ENCODE measurements at places on chromosomes 13 and 19.

GRCh38 chr19:46490774-46491173 lies 4.9 kb downstream of the PNMA8B start:
- no peak overlapping the region for H3K4me3 ChIP-seq
- no peak for DNase-seq
- H3K4me1 ChIP-seq = no peaks in the 10 kb centered on the region

- H3K27me3 ChIP-seq = peaks cover 19% of the 10 kb centered on the region
- H3K36me3 ChIP-seq = no peaks in the 10 kb centered on the region
- no peak overlapping the region for H3K27ac ChIP-seq
- no peak for DNase-seq
- no peak overlapping the region for H3K4me3 ChIP-seq
- H3K4me1 ChIP-seq = peaks cover 12% of the 10 kb centered on the region
These were observed 2.1 kb downstream of the ATP12A start for GRCh38 chr13:24682353-24682752.

DNA sequence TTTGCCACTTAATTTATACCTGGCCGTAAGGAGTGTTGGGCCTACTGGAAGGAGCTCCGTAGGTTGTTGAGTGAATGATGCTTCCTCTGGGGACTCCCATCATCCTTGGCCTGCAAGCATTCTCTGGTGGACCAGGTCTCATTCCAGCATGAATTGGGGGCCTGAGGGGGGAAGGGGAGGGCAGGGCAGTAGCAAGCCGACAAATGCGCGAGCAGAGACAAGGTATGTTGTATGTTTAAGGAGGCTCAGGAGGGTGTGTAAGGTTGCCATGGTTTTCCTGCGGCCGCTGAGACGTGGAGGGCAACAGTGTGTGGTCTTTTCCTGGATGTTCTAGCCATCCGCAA lies 749 bp downstream of the ZNF264 start:
- no peak for DNase-seq
- H3K27ac ChIP-seq = peak overlapping the region; percentile 85
- H3K27me3 ChIP-seq = no peaks in the 10 kb centered on the region
- H3K4me1 ChIP-seq = peaks cover 30% of the 10 kb centered on the region
- H3K36me3 ChIP-seq = peaks cover 8% of the 10 kb centered on the region

DNA sequence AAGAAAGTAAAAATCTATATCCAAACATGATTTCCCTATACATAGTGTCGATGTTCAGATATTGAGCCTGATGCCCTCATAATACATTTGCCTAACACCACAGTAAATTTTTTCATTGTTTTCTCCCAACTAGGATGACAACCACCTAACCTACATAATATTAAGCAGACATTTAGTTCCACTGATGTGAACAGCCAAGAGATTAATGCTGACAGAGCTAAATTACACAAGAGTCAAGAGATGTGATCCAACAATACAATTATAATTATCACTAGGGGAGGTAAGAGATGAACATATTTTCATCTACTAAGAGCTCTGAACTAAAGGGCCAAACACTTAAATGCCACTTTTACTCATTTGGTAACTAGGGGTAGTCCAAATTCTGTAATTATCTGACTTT lies 145.9 kb downstream of the DACH1 start:
- no peak overlapping the region for H3K4me3 ChIP-seq
- no peaks in the 10 kb centered on the region for H3K36me3 ChIP-seq

GRCh38 chr13:58823701-58824100 lies 1192.2 kb downstream of the PCDH17 start:
- no peak overlapping the region for H3K27ac ChIP-seq
- H3K4me3 ChIP-seq = no peak overlapping the region
- H3K4me1 ChIP-seq = no peaks in the 10 kb centered on the region

DNA sequence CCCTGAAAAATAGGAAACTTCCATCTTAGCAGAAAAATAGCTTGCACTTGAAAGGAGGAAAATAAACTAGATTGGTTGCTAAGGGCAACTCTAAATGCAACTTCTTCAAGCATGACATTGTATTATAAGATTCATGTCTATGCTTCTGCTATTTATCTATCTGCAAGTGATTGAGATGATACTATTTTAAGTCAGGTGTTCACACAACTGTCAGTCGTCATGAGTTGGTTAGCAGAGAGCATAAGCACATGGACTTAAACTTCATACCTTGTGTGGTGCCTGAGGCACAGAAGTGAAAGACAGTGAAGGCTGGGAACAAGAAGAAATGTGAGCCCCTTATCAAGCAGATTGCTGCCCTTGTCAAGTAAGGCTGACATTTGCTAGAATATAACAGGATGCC lies 82.9 kb downstream of the SLITRK5 start:
- H3K27ac ChIP-seq = no peak overlapping the region
- DNase-seq = no peak
- no peaks in the 10 kb centered on the region for H3K36me3 ChIP-seq
- no peaks in the 10 kb centered on the region for H3K27me3 ChIP-seq
- no peak overlapping the region for H3K4me3 ChIP-seq

DNA sequence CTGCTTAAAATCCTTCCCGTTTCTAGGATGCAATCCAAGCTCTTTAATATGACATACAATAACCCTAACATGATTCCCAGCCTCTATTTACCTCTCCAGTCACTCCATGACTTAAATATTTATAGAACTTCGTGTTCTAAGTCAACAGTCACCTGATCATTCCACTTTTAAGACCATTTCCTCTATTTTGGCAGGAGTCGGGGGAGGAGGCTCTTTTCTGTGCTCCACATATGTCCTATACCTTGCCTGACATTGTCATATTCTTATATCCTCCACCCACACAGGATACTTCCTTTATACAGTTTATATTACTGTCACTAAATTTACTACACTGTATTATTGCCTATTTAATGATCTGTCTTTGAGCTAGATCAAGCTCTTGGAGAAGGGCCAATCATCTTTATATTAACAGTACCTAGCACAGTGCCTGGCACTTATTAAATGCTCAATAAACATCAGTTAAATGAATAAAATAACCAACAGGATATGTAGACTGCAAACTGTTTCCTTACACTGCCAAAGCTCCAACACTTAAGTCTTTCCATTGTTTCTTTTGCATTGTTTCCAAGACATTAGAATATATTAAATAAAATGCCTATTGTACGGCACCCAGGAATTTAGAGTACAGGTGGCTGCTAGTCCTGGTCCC lies 2.7 kb downstream of the ARGLU1 start:
- peaks cover 64% of the 10 kb centered on the region for H3K4me1 ChIP-seq
- DNase-seq = no peak
- peak overlapping the region; percentile 68 for H3K4me3 ChIP-seq
- H3K27ac ChIP-seq = peak overlapping the region; percentile 99

DNA sequence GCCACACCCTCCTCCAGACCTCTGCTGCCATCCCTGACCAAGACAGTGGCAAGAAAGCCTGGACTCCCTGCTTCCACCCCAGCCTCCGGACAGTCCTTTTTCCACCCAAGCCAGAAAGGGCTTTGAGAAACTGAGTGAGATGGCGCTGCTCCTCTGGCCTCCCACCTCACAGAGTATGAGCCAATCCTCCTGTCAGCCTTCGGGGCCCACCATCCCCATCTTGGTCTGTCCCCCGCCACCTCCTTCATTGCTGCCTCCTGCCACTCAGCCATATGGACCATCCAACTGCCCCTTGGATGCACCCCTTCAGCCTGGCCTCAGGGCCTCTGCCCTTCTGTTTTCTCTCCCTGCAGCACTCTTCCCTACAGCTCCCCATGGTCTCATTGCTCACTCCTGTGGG lies 125.7 kb downstream of the CRYL1 start:
- H3K27me3 ChIP-seq = no peaks in the 10 kb centered on the region
- H3K4me1 ChIP-seq = no peaks in the 10 kb centered on the region
- H3K36me3 ChIP-seq = no peaks in the 10 kb centered on the region
- H3K4me3 ChIP-seq = no peak overlapping the region
- no peak for DNase-seq
- no peak overlapping the region for H3K27ac ChIP-seq

- no peak for DNase-seq
- H3K4me3 ChIP-seq = no peak overlapping the region
- H3K27me3 ChIP-seq = no peaks in the 10 kb centered on the region
These were observed 35.3 kb downstream of the RGCC start for GRCh38 chr13:41492432-41493260.

DNA sequence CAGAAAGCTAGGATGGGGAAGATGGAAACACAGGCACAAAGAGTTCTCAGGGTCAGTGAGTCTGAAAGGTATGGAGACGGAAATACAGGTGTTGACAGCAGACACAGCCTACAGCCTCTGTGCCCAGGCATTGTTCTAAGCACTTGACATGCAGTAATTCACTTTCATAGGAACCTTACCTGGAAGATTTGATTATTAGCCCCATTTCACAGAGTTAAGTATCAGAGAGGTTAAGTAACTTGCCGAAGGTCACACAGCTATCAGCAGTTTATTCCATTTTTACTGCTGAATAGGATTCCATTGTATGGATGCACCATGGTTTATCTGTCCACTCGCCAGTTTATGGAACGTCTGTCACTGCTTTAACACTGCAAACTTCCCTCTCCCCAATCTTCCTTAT lies 13.2 kb downstream of the KLK4 start:
- H3K4me1 ChIP-seq = no peaks in the 10 kb centered on the region
- no peak overlapping the region for H3K27ac ChIP-seq
- no peak for DNase-seq
- H3K36me3 ChIP-seq = no peaks in the 10 kb centered on the region
- H3K27me3 ChIP-seq = no peaks in the 10 kb centered on the region
- H3K4me3 ChIP-seq = no peak overlapping the region

DNA sequence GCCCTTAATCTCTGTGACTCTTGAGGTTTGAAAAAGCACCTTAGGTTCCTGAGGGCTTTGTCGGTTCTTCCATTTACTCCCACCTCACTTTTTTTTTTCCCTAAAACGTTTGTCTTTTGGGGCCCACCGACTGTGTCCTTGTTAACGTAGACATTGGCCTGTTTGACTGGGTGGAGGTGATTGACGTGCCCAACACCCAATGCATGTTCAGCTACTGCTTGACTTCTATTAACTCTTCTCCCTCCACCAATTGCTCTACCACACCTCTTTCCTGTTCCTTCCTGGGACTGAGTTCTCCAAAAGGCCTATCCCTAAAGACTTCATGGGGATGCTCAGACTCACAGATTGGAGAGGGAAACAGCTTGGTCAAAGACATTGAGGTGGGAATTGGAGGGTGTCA lies 17.3 kb downstream of the CKM start:
- no peaks in the 10 kb centered on the region for H3K36me3 ChIP-seq
- DNase-seq = no peak
- peaks cover 7% of the 10 kb centered on the region for H3K4me1 ChIP-seq
- no peak overlapping the region for H3K27ac ChIP-seq

GRCh38 chr13:113825841-113826240 lies 38.0 kb downstream of the GAS6 start:
- H3K4me1 ChIP-seq = no peaks in the 10 kb centered on the region
- no peaks in the 10 kb centered on the region for H3K27me3 ChIP-seq
- H3K4me3 ChIP-seq = no peak overlapping the region
- DNase-seq = no peak
- H3K36me3 ChIP-seq = peaks cover 16% of the 10 kb centered on the region

DNA sequence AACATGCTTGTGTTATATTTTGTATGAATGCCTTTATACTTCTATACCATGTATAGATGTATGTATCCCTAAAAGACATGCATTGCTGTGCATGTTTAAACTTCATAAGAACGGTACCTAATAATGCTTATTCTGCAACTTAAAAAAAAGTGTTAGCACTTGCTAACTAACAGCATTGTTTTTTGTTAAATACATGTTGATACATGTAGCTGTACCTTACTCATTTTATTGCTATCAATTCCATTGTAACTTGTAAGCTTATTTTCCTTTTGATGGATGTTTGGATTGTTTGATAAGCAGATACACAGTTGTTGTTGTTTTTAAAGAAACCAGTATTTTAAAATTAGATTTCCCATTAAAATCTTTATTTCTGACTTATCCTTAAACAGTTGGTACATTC lies 53.8 kb downstream of the CDK8 start:
- H3K27me3 ChIP-seq = no peaks in the 10 kb centered on the region
- H3K4me3 ChIP-seq = no peak overlapping the region
- H3K36me3 ChIP-seq = no peaks in the 10 kb centered on the region
- peaks cover 34% of the 10 kb centered on the region for H3K4me1 ChIP-seq

- no peak overlapping the region for H3K27ac ChIP-seq
- H3K4me3 ChIP-seq = no peak overlapping the region
- H3K4me1 ChIP-seq = no peaks in the 10 kb centered on the region
- H3K27me3 ChIP-seq = no peaks in the 10 kb centered on the region
These were observed 72.9 kb downstream of the SHISA2 start for GRCh38 chr13:25978961-25979360.

GRCh38 chr13:59495936-59496512 lies 667.7 kb downstream of the DIAPH3 start:
- H3K27ac ChIP-seq = no peak overlapping the region
- no peaks in the 10 kb centered on the region for H3K27me3 ChIP-seq
- DNase-seq = no peak
- no peak overlapping the region for H3K4me3 ChIP-seq

DNA sequence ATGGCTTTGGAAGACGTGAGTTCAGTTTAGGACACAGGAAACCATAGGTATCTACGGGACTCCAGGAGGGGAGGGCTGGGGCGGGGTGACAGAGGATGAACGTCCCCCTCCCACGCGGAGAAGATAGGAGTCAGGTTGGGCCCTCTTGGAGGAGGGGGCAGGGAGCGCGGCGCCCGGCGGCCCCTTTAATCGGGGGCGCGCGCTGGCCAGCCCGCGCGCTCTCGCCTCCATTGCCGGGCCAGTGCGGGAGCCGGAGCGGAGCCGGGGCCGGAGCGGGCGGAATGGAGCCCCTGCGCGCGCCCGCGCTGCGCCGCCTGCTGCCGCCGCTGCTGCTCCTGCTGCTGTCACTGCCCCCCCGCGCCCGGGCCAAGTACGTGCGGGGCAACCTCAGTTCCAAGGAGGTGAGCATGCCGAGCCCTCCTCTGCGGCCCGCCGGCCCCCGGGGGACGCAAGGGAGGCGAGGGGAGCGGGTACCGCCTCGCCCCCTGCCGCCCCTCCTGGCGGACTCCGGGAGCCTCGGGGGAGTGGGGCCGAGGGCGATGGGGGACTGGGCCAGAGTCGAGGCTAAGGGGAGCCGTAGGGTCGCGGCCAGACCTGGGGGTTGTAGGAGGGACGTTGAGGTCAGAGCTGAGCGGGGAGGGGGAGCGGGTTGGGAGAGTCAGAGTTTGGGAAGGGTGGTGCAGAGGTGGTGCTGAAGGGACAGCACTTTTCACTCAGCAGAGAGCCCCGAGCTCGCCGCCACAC lies at the start of gene TMEM145:
Gene TMEM145 (plus strand): TSS at position 214 of the 744 bp plus-strand sequence. CDS start 68 bp downstream, at position 282.
- H3K27ac ChIP-seq = no peak within 1 kb of the TSS
- H3K36me3 ChIP-seq = no peaks in the 10 kb centered on the region
- DNase-seq = no peak
- peaks cover 13% of the 10 kb centered on the region for H3K4me1 ChIP-seq
- peaks cover 54% of the 10 kb centered on the region for H3K27me3 ChIP-seq

Data from sigmoid colon (tissue), 7 donors.